RCC 7860 (cell line): ENCODE measurements at places on chromosomes 2 and 18.

- no peak for DNase-seq
Observed at GRCh38 chr2:96353606-96354101, 18.1 kb downstream of the NCAPH start.

DNA sequence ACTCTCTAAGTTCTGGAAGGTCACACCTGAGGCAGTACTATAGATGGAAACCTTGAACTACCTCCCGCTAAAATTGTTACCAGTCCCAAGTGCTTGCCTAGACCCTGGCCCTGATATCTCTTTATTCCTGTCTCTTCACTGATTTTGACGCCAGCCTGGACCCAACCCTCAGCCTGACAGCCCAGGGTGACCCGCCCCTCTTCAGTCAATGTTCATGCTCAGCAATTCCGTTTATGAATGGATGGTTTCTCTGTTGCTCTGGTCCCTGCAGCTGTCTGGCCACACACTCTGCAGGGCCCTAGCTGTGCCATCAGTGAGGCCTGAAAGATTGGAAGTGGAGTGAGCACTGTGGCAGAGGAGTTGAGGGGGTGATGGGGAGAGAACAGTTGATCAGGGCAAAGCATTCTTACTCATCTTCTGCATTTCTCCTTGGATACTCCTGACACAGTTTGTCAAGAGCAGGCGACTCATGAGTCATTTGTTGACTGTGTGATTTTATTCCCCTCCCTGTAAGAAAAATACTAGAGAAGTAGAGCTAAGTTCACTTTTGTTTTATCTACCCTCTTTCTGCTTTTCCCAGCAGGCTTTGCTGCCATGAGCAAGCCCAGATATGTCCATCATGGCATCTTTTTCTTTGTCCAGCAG lies 46.0 kb downstream of the NPAS2 start:
- DNase-seq, result peak; percentile 21

DNA sequence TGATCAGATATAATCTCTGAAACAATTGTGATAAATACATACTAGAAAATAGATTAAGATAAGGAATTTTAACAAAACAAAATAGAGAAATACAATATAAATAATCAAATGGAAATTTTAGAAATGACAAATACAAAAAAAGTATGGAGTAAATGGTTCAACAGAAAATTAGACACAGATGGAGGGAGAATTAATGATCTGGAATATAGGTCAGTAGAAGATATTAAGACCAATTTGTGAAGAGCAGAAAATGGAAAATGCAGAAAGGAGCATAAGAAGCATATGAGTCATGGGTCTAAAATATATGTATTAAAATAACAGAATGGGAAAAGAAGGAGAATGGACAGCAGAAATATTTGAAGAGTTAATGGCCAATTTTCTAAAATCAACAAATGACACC lies 44.4 kb downstream of the FHOD3 start:
- no peak for DNase-seq

GRCh38 chr2:162475661-162476060 lies 131.7 kb downstream of the GCA start:
- DNase-seq, result no peak

- no peak for DNase-seq
Observed at GRCh38 chr2:60215386-60215901, 338.0 kb downstream of the BCL11A start.

DNA sequence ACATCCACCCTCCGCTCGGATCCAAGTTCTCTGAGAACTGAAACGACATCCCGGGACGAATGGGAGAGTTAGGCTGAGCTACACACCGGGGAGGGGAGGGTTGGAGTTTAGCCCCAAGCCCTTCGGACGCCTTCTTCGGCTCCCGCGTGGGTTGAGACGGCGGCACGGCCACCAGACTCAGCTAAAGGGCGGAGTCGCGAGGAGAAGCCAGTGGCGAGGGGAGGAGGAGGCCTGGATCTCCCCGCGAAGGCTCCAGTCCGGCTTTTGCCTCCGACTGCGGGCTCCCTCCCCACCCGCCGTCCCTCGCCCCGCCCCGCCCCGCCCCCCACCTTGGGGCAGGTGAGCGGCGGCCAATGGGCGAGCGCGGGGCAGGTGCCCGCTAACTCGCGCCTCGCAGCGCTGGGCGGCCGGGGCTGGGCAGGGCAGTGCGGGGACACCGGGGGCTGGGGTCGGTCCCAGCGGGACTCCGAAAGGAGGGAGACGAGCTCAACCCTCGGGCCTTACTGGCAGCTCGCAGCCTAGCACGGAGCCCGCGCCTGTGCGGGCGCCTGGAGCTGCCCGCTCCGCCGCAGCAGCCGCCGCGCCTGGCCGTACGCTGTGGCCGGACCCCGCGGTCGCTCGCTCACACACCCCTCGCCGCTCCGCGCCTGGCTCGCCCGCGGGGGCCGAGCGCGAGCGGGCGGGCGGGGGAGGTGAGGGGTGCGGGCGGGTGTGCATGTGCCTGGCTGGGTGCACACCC lies at the start of gene EMX1:
TSS of gene EMX1 (plus strand) at position 382 of the 739 bp plus-strand sequence. CDS start at position 716, 334 bp downstream.
- no peak for DNase-seq

DNA sequence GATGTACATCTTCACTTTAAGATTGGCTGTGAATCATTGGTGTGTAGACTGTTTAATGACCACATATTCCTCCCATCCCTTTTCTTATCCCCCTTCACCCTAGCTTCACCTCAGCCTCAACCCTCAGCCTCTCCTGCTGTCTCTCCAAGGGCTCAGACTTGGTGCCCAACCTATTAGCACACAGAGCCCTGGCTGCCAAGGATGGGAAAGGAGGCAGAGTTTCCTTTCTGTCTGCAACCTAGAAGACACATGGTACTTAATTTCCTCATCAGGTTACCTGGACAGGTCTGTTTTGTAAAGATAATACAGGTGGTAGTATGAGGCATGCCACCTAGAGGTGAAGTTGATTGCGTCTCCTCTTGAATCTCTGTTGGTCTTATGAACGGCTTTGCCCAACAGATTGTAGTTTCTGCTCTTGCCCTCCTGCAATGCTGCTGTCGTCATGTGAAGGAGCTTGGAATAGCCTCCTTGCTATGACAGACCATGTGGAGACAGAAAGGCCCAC lies 44.5 kb upstream of the RMND5A start:
- no peak for DNase-seq

DNA sequence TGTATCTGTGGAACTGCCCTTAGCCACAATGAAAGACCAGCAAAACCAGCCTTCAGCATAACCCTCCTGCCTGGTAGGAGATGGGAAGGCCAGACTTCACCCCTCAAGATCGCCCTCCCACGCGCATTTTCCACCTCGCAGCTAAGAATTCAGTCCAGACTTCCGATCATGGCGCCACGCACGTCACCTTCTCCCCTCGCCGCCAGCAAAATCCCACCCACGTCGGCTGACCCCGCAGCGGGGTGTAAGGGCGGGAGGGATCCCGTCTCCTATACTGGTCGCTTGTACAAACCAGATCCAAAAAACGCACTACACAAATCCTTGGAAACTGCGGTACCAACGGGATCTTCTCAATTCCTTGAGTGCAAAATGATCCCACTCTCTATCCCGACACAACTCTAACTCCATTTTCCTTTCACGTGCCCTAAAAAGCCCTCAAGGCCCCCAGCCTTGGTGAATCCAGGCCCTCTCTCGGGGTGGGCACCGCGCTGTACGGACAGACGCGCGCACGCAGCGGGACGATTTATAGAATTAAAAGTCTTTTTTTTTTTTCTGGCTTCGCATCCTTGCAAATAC lies 1.0 kb upstream of the BMPR2 start:
- no peak for DNase-seq

- no peak for DNase-seq
Observed at GRCh38 chr2:115412501-115412900, 970.1 kb downstream of the DPP10 start.

DNA sequence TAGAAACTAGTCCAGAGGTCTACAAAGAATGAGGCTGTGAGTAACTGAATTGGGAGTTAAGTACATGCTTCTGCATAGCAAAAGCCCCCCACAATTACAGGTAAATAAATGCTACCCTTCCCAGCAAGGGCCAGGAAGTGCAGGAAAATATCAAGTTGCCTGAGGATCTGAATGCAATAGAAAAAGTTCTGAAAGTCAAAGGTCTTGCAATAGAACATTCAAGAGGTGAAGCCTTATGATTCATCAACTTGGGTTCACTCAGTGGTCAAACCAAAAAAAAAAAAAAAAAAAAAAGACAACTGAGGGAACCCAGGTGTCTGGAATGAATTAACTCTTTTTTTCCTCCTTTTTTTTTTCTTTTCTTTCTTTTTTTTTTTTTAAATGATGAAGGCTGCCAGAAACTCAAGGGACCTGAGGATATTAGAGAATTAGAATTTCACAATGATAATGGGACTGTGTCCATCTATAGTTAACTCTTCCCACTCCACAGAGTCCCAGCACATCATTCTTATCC lies 42.9 kb upstream of the RFX8 start:
- peak; percentile 66 for DNase-seq

GRCh38 chr2:236335696-236336574 lies 71.7 kb upstream of the ASB18 start:
- DNase-seq, result no peak

GRCh38 chr2:11835403-11835802 lies 89.0 kb downstream of the LPIN1 start:
- no peak for DNase-seq

DNA sequence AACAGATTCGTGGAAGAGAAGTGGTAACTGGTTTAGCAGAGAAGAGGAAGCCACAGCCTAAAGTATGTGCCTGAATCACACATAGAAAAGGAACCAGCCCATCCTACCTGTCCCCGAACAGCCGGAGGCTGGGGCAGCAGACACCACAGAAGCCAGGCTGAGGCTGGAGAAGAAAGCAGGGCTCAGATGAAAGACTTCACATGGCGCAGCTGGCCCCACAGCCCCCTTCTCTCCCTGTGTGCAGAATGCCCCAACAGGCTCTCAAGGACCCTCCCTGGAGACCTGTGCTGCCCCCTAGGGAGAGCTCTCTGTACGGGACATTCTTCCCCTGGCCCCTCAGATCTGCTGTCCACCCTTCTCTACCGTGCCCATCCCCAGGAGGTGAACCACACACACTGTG lies 83.5 kb upstream of the RAB12 start:
- DNase-seq, result no peak

DNA sequence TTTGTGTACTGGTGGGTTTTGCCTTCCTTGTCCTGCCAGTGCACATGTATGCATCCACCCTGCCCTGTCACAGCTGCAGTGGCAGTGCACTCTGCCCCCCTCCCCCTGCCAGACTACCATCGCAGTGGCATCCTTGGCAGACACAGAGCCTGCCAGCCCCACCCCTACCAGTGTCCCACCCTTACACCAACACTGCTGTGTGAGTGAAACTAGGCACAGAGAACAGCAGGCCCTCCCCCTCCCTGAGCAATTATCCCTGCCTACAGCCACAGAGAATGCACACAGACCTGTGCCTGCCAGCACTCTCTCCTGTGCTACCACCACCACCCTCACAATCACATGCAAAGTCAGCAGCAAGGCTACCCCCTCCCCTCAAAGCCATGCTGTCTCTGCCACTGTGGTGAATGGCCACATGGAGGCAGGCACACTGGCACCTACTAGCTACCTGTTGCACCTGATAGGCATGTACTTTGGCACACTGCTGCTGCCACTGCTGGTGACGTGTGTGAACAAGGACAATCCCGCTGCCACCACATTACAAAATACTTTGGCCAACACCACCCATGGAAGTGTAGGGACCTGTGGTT lies 239.8 kb downstream of the CALCRL start:
- DNase-seq, result no peak

DNA sequence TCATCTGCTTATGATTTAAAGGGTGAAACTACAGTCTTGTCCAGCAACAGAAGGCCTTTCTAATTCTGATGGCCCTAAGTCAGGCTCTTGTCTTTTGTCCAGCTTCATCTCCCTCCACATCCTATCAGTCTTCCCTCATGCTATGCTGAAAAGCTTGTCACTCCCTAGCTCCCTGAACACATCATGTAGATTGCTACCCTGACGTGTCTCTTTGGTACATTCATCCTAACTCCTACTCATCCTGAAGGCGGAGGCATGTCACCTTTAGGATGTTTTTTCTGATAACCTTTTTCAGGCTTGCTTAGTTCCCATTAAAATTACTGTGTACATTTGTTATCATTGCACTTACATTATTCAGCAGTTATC lies 78.4 kb upstream of the ARL5A start:
- no peak for DNase-seq

DNA sequence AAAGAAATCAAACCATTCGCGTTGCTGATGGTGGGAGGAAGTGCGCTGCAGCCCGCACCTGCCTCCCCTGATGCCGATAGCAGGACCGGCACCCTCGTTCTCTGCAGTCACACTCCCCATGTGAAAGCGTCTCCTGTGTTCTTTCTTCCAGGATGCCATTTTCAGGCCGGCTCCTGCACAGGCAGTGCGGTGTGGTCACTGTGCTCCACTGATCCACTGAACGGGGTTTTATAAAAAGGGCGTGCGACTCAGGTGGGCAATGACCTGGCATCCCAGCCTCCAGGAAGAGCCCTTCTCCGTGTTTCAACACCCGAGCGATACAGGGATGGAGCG lies 88.3 kb upstream of the SNTG2 start:
- DNase-seq, result no peak

- no peak for DNase-seq
Observed at GRCh38 chr2:224174990-224175389, 135.9 kb upstream of the SERPINE2 start.

DNA sequence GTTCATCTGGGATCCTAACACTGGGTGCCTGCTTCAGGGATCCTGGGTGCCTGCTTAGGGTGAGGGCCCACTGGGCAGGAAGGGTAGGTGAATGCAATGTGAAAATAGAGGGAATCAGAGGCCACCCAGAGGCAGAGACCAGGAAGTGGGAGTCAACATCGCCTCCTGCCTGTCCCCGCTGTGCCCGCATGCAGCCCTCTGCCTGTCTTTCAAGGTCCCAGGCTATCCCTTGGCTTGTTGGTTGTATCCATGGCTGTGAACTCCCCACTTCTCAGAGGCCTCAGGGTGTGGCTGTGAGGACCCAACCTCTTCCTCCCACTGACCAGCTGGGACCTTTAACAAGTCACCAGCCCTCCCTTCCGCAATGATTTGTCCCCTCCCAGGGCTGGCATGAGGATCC lies 26.5 kb downstream of the PSD4 start:
- DNase-seq, result no peak

DNA sequence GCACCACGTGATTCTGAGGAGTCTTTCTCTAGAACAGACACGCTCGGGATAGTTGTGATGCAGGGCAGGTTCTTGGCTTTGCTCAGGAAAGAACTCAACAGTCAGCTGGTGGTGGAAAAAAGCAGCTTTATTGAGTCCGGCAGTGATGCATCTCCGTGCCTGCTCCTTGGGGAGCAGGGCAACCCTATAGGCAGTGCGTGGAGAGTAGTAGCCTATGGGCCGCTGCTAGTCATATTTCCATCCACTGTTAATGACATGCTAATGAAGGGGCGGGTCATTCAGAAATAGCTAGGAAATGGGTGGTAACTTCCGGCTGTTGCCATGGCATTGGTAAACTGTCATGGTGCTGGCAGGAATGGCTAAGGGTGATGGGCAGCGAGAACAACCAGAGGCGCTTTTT lies 11.6 kb upstream of the ACKR3 start:
- no peak for DNase-seq
